Chondrocyte (in vitro differentiated cells): ENCODE measurements at places on chromosomes 3 and 15. TPM values are rescaled to one million over a fixed set of nuclear protein-coding genes. Genes with fewer than 3 reads are reported as not detected.

Gene GRIP2
- 0.20 to 0.63 TPM in 2 of 3 replicates, not detected in the other for total RNA-seq

Gene GATA2
- total RNA-seq: 0.10 to 0.44 TPM in 2 of 3 replicates, not detected in the other

Gene CPLX3
- not detected in 3 replicates for total RNA-seq

Gene GABRA5
- total RNA-seq: 0.30 to 0.46 TPM in 2 of 3 replicates, not detected in the other

Gene PLSCR5
- not detected in 3 replicates for total RNA-seq

Gene CADPS
- total RNA-seq: not detected in 3 replicates

Gene SLC27A2
- total RNA-seq: not detected in 3 replicates

Gene LIPH
- total RNA-seq: 0.40 to 0.49 TPM in 2 of 3 replicates, not detected in the other

- DNase-seq: no peak
- no peaks in the 10 kb centered on the region for H3K27me3 ChIP-seq
- peaks cover 10% of the 10 kb centered on the region for H3K36me3 ChIP-seq
Measured at GRCh38 chr15:43105077-43105736, 631 bp downstream of the UBR1 start.

GRCh38 chr3:96370637-96371036 is 443.8 kb upstream of the EPHA6 start:
- no peak overlapping the region for H3K4me3 ChIP-seq
- H3K4me1 ChIP-seq: no peaks in the 10 kb centered on the region
- DNase-seq: no peak
- no peak overlapping the region for H3K27ac ChIP-seq
- peaks cover 13% of the 10 kb centered on the region for H3K27me3 ChIP-seq
- H3K36me3 ChIP-seq: no peaks in the 10 kb centered on the region

GRCh38 chr15:55774113-55774970 is 31.4 kb upstream of the PRTG start:
- H3K4me3 ChIP-seq: no peak overlapping the region
- no peaks in the 10 kb centered on the region for H3K4me1 ChIP-seq
- no peaks in the 10 kb centered on the region for H3K27me3 ChIP-seq
- H3K27ac ChIP-seq: no peak overlapping the region
- no peaks in the 10 kb centered on the region for H3K36me3 ChIP-seq
- DNase-seq: no peak

GRCh38 chr3:88996691-88997090 is 110.7 kb upstream of the EPHA3 start:
- no peak overlapping the region for H3K27ac ChIP-seq
- H3K4me3 ChIP-seq: no peak overlapping the region
- H3K27me3 ChIP-seq: peaks cover 2% of the 10 kb centered on the region
- peaks cover 29% of the 10 kb centered on the region for H3K4me1 ChIP-seq
- H3K36me3 ChIP-seq: no peaks in the 10 kb centered on the region
- no peak for DNase-seq

- peaks cover 74% of the 10 kb centered on the region for H3K4me1 ChIP-seq
- H3K27me3 ChIP-seq: no peaks in the 10 kb centered on the region
- no peak overlapping the region for H3K4me3 ChIP-seq
- H3K36me3 ChIP-seq: peaks cover 8% of the 10 kb centered on the region
- no peak for DNase-seq
Measured at GRCh38 chr15:99589801-99590200, 24.0 kb downstream of the MEF2A start.

GRCh38 chr3:47989981-47990440 is 26.2 kb downstream of the MAP4 start:
- no peak overlapping the region for H3K4me3 ChIP-seq
- peaks cover 28% of the 10 kb centered on the region for H3K4me1 ChIP-seq
- DNase-seq: no peak

DNA sequence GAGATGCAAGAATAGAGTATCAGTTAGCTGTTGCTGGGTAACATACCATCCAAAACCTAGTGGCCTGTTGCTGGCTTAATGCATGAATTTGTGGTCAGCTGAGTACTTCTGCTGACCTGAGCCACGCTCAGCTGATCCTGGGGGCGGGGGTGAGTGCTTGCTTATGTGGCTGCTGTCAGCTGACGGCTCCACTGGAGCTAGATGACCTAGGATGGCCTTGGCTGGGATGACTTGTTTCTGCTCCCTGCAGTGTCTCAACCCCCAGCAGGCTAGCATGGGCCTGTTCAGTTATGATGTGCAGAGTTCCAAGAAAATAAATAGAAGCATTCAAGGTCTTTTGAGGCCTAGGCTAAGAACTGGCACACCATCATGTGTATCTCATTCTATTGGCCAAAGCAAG is 63.9 kb downstream of the FBLN2 start:
- no peak overlapping the region for H3K4me3 ChIP-seq
- DNase-seq: no peak
- peaks cover 50% of the 10 kb centered on the region for H3K36me3 ChIP-seq
- H3K27ac ChIP-seq: no peak overlapping the region
- H3K27me3 ChIP-seq: no peaks in the 10 kb centered on the region
- H3K4me1 ChIP-seq: peaks cover 14% of the 10 kb centered on the region

DNA sequence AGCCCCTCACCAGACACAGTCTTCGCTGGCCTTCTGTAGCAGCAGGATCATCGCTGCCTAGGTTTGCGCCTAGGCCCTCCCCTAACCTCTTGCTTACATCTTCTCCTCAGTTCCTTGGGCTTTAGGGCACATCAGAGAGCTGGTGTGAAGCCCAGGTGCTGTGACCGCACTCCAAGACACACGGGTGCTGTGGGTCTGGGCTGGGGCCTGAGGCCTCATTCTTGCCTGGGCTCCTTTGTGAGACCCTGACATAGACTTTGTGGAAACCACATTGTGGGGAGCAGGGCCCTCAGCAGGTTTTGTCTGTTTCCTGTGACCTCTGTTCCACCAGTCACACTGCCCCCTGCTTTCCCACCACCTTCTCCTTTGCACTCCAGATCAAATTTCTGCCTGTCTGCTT is 8.0 kb downstream of the AMIGO3 start:
- H3K27ac ChIP-seq: no peak overlapping the region
- no peaks in the 10 kb centered on the region for H3K27me3 ChIP-seq
- H3K4me3 ChIP-seq: no peak overlapping the region
- peaks cover 7% of the 10 kb centered on the region for H3K36me3 ChIP-seq

- no peak overlapping the region for H3K27ac ChIP-seq
- peaks cover 16% of the 10 kb centered on the region for H3K4me1 ChIP-seq
- no peak overlapping the region for H3K4me3 ChIP-seq
- no peak for DNase-seq
Measured at GRCh38 chr3:144073698-144074097, 102.1 kb downstream of the DIPK2A start.

GRCh38 chr3:114857299-114857701 is 289.8 kb downstream of the ZBTB20 start:
- H3K36me3 ChIP-seq: no peaks in the 10 kb centered on the region
- no peaks in the 10 kb centered on the region for H3K4me1 ChIP-seq
- no peak overlapping the region for H3K27ac ChIP-seq
- no peak overlapping the region for H3K4me3 ChIP-seq
- H3K27me3 ChIP-seq: no peaks in the 10 kb centered on the region
- no peak for DNase-seq

DNA sequence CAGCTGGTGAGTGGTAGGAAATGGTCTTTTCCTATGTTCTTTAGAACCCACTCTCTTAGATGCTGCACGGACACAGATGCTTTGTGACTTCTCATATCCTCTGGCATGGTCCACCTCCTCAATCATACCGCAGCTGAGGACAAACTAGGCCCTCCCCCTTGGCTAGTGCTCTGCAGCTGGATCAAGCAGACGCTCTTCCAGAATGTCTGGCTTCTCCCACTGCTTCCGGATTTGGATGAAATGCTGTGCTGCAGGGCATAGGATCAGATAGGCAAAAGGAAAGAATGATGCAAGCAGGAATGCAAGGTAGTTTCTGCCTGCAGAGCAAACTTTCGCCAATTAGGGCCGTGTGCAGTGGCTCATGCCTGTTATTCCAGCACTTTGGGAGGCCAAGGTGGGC is 75.7 kb upstream of the SLC4A7 start:
- no peaks in the 10 kb centered on the region for H3K27me3 ChIP-seq
- no peak overlapping the region for H3K4me3 ChIP-seq
- peak overlapping the region; percentile 84 for H3K27ac ChIP-seq
- H3K36me3 ChIP-seq: no peaks in the 10 kb centered on the region
- peaks cover 39% of the 10 kb centered on the region for H3K4me1 ChIP-seq

GRCh38 chr3:63980830-63981498 is 42.3 kb downstream of the PSMD6 start:
- DNase-seq: no peak
- H3K4me3 ChIP-seq: no peak overlapping the region
- H3K27me3 ChIP-seq: no peaks in the 10 kb centered on the region
- H3K27ac ChIP-seq: no peak overlapping the region
- peaks cover 21% of the 10 kb centered on the region for H3K36me3 ChIP-seq
- peaks cover 25% of the 10 kb centered on the region for H3K4me1 ChIP-seq

DNA sequence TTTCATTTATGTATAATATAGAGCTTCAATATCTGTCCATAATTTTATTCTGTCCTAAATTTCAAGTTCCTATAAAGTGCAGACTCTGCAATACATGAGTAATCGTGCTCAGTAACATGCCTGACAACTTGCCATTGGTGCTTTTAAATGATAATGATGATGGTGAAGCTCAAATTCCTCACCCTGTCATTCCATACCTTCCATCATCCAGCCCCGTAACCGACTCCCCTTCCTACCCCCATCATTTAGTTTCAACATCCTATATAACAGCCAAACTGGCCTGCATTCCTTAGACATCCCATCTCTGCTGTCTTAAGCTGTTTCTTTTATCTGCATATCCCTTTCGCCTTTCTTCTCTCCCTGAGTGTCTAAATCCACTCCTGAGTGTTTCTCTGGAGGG is 67.2 kb upstream of the DLG1 start:
- no peak overlapping the region for H3K4me3 ChIP-seq
- DNase-seq: no peak
- no peak overlapping the region for H3K27ac ChIP-seq
- peaks cover 60% of the 10 kb centered on the region for H3K4me1 ChIP-seq
- no peaks in the 10 kb centered on the region for H3K27me3 ChIP-seq
- no peaks in the 10 kb centered on the region for H3K36me3 ChIP-seq

GRCh38 chr15:47351501-47351900 is 365.8 kb upstream of the SEMA6D start:
- no peak for DNase-seq
- no peak overlapping the region for H3K27ac ChIP-seq
- no peaks in the 10 kb centered on the region for H3K36me3 ChIP-seq
- no peak overlapping the region for H3K4me3 ChIP-seq
- H3K4me1 ChIP-seq: no peaks in the 10 kb centered on the region

DNA sequence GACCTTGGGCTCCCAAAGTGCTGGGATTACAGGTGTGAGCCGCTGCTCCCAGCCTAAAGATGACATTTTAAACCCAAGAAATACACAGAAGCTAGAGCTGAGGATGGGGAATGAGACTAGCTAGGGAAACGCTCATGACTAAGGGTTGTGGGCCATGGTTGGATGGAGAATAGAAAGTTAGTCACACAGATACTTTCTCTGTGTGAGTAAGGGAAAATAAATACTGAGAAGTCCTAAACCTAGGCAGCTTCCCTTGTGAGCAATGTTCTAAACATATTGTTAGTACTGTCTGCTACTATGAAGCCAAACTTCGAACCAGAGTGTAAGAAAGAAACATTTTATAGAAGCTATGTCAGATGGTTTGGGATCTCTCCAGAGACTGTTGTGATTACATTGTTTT is 304.8 kb upstream of the STAC start:
- no peak for DNase-seq
- no peaks in the 10 kb centered on the region for H3K4me1 ChIP-seq
- H3K4me3 ChIP-seq: no peak overlapping the region
- H3K27ac ChIP-seq: no peak overlapping the region

- no peak overlapping the region for H3K27ac ChIP-seq
- no peak overlapping the region for H3K4me3 ChIP-seq
- H3K36me3 ChIP-seq: peaks cover 3% of the 10 kb centered on the region
- DNase-seq: no peak
- H3K27me3 ChIP-seq: no peaks in the 10 kb centered on the region
- H3K4me1 ChIP-seq: peaks cover 9% of the 10 kb centered on the region
Measured at GRCh38 chr15:32643907-32644445, 2.5 kb downstream of the SCG5 start.

DNA sequence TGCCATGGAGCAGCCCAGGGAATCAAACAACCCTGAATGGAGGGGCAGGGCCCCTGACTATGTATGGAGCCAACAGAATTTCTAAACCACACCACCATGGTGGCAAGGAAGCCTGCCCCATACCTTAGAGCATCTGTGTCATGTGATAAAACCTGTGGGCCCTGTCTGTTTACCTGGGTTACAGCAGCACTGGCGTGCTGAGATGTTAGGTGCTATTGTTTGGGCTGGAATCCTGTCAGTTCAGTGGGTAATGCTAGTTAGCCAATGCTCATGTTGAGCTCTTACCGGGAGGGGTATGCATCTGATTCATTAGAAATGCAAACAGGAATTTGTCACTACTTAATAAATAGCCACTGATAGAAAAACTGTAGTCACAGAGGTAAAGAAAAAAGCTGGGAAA is 63.5 kb upstream of the ETV5 start:
- peaks cover 2% of the 10 kb centered on the region for H3K27me3 ChIP-seq
- H3K27ac ChIP-seq: no peak overlapping the region
- H3K36me3 ChIP-seq: no peaks in the 10 kb centered on the region

GRCh38 chr3:152937234-152937633 is 102.3 kb downstream of the P2RY1 start:
- no peak overlapping the region for H3K27ac ChIP-seq
- no peaks in the 10 kb centered on the region for H3K36me3 ChIP-seq
- DNase-seq: no peak
- H3K4me1 ChIP-seq: no peaks in the 10 kb centered on the region

DNA sequence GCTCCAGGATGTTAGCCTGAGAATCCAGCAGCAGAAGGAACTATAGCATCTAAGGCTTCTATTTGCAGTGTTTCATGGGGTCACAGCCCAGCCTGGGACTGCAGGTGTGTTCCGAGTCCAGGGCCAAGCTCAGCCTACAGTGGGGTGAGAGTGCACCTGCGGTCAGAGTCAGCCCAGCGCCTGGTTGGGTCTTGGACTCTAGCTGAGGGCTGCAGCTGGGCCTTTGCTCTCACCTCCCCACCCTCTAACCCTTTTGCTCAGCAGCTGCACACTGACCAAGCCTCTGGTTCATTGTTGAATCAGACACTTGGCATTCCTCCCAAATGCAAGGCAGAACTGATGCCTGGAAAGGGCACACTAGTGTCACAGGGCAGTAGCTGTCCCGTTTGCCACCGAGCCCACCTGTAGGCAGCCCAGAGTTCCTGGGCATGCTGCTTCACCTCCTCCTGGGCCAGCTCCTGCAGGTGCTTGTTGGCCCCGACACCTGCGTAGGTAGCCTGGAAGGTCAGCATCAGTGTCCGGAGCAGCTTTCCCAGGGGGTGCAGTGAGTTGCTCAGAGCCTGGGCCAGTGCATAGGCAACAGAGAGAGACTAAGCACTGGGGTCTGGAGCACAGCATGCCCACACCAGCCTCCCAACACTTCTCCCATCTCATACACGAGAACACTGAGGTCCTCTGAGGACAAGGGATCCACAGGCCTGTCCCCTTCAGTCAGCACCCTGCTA is 17.5 kb downstream of the ALS2CL start:
- H3K27me3 ChIP-seq: peaks cover 3% of the 10 kb centered on the region
- no peak overlapping the region for H3K4me3 ChIP-seq
- no peaks in the 10 kb centered on the region for H3K4me1 ChIP-seq
- H3K36me3 ChIP-seq: peaks cover 3% of the 10 kb centered on the region
